ENCODE measurements at places on chromosomes 6 and 20. TPM values are rescaled to one million over a fixed set of nuclear protein-coding genes. Genes with fewer than 3 reads are reported as not detected.

The SLC17A1 gene
- polyA plus RNA-seq, result 32.8 TPM

The TSBP1 gene
- 0.74 TPM for polyA plus RNA-seq

The HAO1 gene
- not detected for polyA plus RNA-seq

The OR2J3 gene
- polyA plus RNA-seq, result not detected

The SYNCRIP gene
- 166 TPM for polyA plus RNA-seq

The ADGRB3 gene
- 3.2 TPM for polyA plus RNA-seq

The SLC17A2 gene
- 0.74 TPM for polyA plus RNA-seq

The LY6G6C gene
- 0.28 TPM for polyA plus RNA-seq

The BPIFB4 gene
- not detected for polyA plus RNA-seq

The HLA-DQA1 gene
- polyA plus RNA-seq, result 4.5 TPM

The C6orf15 gene
- not detected for polyA plus RNA-seq

The NT5E gene
- polyA plus RNA-seq, result 3.0 TPM

The FAM83D gene
- 17.1 TPM for polyA plus RNA-seq

The SLC2A10 gene
- 18.8 TPM for polyA plus RNA-seq

The MYH7B gene
- 1.9 TPM for polyA plus RNA-seq

The MAS1 gene
- polyA plus RNA-seq, result 0.01 TPM

The ETV7 gene
- polyA plus RNA-seq, result not detected

The VGLL2 gene
- polyA plus RNA-seq, result not detected

The SLC22A2 gene
- polyA plus RNA-seq, result 13.4 TPM

The ULBP3 gene
- polyA plus RNA-seq, result 9.7 TPM

The ABHD16B gene
- polyA plus RNA-seq, result not detected

The KHDC1L gene
- 0.27 TPM for polyA plus RNA-seq

The C4B gene
- 27.5 TPM for polyA plus RNA-seq

The ENPP3 gene
- polyA plus RNA-seq, result 12.8 TPM

The HRH3 gene
- not detected for polyA plus RNA-seq

The LGSN gene
- 1.6 TPM for polyA plus RNA-seq

The CDH4 gene
- 8.7 TPM for polyA plus RNA-seq

The PNLDC1 gene
- 0.18 TPM for polyA plus RNA-seq
